ENCODE measurements at places on chromosomes 13 and 19.

DNA sequence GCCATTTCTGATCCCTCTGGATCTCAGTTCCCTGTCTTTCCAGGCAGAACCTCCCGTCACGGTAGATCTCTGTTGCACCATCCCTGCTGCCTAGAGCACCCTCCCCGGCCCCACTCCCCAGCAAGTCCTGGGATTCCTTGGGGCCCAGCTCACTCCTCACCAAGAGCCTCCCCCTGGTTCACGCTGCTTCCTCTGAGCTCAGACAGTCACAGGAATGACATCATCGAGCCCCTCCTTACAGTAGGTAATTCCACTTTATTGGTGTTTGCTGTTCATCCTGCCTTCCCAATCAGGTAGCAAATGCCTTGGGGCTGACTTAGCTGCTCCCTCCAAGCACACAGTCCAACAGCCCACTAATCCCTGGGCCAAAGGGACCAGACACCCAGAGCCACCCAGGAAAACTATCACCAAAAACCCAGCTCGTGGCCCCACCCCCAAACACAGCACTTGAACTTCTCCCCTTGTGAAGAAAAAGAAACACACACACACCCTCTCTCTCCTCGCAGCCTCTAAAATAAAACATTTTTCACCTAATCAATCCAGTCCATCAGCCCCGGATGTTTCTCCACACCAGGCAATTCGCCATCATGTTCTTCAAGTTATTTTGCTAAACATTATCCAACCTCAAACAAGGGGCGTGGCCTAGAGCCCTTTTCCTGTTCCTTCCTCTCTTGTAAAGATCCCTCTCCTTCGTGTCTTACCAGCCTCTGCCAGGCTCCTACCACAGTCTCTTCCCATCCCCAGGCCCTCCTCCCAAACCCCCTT lies 2.5 kb downstream of the NAPA start:
- no peak for DNase-seq

- DNase-seq = no peak
These were observed 59.1 kb upstream of the GPR183 start for GRCh38 chr13:99366075-99366987.

DNA sequence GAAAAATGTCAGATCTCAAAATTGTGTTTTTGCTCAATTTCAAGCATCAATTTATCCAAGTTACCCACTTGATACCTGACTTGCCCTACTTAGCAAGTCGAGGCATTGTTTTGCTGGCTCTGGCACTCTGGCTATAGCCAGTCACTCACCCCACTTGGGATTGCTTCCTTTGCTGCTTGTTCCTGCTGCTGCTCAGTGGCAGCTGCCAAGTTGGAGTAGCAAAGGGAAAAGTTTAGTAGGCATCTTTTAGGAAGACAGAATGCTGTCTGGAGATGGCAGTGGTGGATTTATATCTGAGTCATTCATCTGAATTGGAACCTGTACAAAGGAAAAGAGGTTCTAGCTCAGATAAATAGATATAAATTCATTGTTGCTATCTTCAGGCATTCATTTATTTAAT lies 41.2 kb downstream of the PCCA start:
- no peak for DNase-seq

GRCh38 chr19:48741129-48741999 lies 954 bp upstream of the RASIP1 start:
- no peak for DNase-seq

DNA sequence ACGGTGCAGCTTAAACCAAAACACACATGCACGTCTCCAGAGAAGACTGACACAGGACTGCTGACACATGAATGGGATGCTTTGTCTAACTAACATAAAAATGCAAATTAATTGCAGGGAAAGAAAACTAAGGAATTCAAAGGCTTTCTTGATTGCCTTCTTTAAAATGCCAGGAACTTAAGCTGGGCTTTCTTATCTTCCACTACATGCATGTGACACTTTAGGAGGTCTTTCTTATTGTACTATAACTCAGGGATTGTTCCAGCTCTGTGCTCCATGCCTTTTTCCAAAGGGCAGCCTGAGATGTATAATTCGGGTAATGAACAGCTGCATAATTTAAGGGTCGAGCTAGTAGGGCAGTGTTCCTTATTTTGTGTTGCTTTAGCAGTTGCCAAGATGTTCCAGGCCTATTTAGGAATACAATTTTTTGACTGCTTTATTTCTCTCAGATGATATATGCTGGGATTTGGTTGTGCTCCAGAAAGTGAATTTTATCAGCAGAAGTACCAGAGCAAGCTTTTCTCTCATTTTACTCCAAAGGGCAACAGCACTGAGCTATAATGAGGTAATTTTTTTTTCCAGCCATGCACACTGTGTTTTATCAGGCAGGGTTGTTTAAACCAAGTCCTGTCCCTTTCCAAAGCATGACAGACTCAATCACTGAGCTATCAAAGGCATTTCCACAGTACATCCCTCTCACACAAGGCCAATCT lies 885.2 kb downstream of the PCDH9 start:
- DNase-seq = peak; percentile 72

DNA sequence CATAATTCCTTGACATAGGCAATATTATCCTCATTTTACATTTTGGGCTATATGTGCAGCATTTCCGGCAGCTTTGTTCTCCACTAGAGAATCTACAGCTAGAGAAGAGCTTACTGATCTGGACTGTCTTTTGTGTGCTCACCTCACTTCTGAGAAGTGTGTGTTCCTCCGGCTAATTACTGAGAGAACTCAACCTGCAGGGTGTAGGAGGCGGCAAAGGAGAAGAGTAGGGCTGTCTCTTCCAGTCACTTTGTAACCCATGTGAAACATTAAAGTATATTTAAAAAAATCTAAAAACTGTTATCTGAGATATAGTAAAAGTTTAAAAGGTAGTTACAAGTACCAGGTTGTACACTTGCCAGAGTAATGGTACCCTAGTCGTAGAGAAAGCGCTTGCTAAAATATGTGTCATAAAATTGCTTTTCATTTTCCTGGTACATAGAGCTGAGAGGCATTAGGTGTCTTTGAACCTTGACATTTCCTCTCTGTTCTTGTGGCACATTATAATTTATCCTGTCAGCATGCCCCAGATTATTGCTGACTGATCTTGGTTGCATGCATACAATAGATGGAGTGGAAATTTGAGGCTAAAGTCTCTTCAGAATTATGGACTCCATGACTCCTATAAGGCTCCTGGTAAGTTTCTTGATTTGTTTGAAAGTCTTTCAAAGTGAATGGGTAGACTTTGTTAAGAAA lies 381.9 kb downstream of the LMO7 start:
- DNase-seq = no peak

GRCh38 chr13:49711218-49711863 lies 20.1 kb upstream of the EBPL start:
- no peak for DNase-seq

GRCh38 chr19:58544591-58545285 lies 874 bp downstream of the TRIM28 start:
- DNase-seq = no peak

GRCh38 chr19:10120538-10121189 lies 965 bp upstream of the EIF3G start:
- no peak for DNase-seq

DNA sequence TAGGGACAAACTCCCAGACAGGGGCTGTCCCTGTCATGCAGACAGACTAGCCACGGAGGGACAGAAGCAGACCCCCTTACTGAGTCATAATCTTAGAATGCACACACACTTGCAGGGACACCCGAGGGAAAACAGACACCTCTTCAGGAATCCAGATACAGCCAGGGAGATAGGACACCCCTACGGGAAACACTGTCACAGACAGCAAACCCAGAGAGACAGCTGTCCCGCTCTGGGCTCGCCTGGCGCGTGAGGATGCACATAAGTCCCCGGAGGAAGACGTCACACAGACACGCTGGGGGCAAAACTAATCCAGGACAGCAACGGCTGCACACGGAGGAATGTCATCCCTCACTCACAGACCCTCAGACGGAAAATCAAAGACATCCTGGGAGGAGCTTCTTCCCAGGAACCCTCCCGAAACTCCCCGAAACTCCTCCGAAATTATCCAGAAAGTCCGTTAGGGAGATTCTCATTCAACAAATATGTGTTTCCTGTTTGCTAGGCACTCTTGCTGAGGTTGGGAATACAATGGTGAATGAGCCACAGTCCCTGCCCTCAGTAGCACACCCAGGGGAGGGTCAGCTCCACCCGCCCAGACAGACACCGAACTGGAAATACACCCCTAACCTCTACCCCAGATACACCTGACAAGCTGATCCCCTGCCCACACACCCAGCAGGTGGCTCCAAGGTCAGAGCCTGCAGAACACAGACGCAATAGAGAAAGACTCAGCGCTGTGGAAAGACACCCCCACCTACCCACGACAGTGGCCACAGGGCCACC lies 15.2 kb upstream of the TOMM40 start:
- no peak for DNase-seq

DNA sequence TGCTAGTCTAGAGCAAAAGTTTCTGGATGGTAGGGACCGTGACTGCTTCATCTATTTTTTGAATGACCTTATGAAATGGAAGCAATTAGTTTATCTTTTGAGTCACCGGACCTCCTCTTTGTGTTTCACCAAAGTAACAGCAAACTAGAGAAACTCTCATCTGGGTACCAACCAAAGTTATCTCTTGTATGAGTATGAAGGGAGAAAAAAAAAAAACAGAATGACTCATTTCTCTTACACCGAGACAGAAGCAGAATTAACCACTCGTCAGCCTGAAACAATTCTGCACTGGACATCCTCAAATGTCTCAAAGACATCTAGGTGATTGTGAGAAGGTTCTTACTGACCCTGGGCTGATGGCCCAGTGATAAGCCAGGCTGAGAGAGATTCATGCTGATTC lies 18.3 kb downstream of the ZNF100 start:
- no peak for DNase-seq

- no peak for DNase-seq
These were observed 170.2 kb downstream of the FOXO1 start for GRCh38 chr13:40496035-40496810.

- DNase-seq = no peak
These were observed 32.6 kb upstream of the GATAD2A start for GRCh38 chr19:19372656-19373416.

DNA sequence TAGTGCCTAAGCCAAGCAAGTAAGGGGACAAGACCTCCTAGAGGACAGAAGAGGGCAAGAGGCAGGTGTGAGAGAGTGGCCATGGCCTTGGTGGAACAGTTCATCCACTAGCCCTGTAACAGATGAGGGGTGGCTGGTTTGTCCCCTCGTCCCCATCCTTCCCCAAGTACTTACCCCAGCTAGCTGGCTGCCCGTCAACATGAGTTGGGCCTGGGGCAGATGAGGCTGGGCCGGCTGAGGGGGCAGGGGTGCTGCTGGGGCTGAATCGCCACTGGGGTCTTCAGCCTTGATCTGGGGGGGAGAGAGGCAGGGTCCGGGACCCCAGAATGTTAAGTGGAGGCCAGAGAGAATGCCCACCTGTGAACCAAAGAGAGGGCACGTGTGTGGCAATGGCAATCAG lies 15.2 kb downstream of the POU2F2 start:
- DNase-seq = no peak

- DNase-seq = no peak
These were observed 72.8 kb downstream of the ATP7B start for GRCh38 chr13:51938454-51938853.

DNA sequence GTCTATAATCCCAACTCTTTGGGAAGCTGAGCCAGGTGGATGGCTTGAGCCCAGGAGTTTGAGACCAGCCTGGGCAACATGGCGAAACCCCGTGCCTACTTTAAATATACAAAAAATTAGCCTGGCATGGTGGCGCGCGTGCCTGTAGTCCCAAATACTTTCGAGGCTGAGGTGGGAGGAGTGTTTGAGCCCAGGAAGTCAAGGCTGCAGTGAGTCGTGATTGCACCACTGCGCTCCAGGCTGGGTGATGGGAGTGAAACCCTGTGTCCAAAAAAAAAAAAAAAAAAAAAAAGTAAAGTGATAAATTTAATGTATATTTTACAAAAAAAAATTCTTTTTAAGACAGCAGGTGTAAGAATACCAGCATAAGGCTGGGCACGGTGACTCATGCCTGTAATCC lies 17.6 kb downstream of the TMEM38A start:
- no peak for DNase-seq

DNA sequence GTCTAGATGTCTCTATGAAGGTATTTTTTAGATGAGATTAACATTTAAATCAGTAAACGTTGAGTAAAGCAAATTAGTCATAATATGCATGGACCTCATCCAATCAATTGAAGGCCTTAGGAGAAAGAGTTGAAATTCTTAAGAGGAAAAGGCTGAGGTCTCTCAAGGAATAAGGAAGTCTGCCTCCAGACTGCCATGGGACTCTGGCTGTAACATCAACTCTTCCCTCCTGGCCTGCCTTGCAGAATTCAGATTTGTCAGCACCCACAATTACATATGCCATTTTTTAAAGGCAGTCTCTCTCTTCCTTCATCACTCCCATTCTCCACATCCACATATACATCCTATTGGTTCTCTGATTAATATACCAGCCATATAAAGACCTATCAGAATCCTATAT lies 28.8 kb upstream of the INTS6 start:
- no peak for DNase-seq

- DNase-seq = no peak
These were observed 44.1 kb upstream of the ZNF780A start for GRCh38 chr19:40134866-40135265.

GRCh38 chr19:37905946-37906868 lies at the start of gene WDR87:
Gene WDR87, minus strand, starts transcription at chr19:37906594. Its CDS starts 8,355 bp downstream, at chr19:37898239.
- no peak for DNase-seq

DNA sequence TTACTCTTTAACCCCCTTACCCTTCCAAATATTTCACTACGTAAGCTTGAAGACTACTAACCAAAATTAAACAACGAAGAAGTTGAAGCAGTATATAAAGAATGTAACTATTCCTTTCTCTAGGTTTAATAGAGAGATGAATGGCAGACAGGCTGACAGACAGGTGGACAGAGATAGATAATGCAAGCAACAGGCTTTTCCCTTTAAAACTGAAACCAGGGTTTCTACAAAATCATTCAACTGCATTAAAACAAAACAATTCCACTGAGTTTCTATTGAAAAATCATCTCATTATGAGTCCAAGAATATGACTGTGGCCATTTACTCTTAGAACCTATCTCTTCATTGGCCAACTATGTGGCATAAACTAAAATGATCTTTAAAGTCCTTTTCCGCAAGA lies 15.2 kb downstream of the LNX2 start:
- DNase-seq = no peak

DNA sequence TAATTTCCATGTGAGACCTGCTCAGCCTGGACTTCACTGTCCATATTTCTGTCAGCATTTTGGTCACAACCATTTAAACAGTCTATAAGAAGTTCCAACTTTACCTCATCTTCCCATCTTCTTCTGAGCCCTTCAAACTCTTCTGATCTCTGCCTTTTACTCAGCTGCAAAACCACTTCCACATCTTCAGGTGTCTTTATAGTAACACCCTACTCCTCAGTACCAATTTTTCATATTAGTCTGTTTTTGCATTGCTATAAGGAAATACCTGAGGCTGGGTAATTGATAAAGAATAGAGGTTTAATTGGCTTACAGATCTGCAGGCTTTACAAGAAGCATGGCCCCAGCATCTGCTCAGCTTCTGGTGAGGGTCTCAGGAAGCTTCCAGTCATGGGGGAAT lies 1648.9 kb upstream of the SLC10A2 start:
- DNase-seq = no peak

All from left renal cortex interstitium (tissue), 4 donors.